LoVo (cell line): ENCODE measurements at places on chromosomes 3 and 15.

GRCh38 chr15:51625236-51625635 is 2.7 kb upstream of the DMXL2 start:
- DNase-seq, result no peak

GRCh38 chr3:42468111-42468510 is 34.3 kb upstream of the VIPR1 start:
- DNase-seq, result no peak

GRCh38 chr3:52052831-52053306 is 3.5 kb downstream of the DUSP7 start:
- DNase-seq, result no peak

- no peak for DNase-seq
These were observed 38.3 kb downstream of the COMMD2 start for GRCh38 chr3:149713730-149714654.

GRCh38 chr3:165404357-165405027 is 208.3 kb upstream of the SLITRK3 start:
- DNase-seq, result no peak

DNA sequence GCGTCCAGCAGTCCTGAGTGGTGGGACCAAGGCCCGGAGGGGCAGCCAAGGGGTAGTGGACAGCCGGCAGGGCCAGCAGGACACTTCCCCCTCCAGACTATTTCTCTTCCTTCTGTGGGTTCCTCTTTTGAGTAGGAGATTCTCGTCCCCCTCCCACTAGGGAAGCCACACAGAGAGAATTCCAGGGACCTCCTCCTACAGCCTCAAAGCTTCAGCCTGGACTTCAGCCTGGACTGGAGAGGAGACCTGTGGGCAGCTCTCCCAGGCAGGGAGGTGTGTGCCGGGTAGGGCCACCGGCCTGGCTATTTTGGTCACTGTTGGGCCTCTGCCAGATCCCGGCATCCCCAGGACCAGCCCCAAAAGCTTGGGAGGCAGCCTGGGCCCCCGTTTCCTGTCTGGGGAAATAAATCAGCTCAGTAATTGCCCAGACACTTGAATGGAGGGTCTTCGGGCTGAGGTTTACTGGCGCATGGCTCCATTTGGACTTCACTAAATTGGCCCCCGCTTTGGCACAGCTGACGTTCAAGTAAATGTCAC is 1.3 kb downstream of the SLC6A6 start:
- no peak for DNase-seq

DNA sequence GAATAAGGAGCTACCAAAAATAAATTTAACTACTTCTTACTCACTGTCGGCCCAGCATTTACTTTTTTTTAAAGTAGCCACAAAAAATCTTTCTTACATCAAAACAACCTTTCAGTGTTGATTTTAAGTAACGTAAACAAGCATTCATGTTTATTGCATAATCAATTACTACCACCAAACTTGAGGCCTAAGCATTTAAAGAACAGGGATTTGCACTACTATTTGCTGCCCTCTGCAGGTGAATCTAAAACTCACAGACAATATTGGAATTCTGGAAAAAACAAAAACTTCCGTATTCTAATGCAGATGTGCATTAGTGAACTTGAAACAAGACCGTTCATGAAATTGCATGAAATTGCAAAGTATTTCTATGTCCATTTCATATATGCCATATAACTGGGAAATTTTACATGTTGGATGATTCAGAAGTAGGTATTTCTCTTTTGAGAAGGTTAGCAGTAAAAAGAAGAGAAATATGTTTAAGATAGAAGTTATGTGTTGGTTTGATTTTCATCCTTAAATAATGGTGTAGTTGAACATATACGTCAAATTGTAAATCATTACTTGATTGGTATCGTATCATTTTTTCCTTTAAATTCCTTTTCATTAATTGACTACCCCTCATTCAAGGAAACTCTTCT is 55.6 kb downstream of the CGGBP1 start:
- DNase-seq, result peak; percentile 45

GRCh38 chr3:71406972-71407810 is 176.3 kb downstream of the FOXP1 start:
- DNase-seq, result no peak
